8988T (cell line): ENCODE measurements at places on chromosomes 1 and 21.

DNA sequence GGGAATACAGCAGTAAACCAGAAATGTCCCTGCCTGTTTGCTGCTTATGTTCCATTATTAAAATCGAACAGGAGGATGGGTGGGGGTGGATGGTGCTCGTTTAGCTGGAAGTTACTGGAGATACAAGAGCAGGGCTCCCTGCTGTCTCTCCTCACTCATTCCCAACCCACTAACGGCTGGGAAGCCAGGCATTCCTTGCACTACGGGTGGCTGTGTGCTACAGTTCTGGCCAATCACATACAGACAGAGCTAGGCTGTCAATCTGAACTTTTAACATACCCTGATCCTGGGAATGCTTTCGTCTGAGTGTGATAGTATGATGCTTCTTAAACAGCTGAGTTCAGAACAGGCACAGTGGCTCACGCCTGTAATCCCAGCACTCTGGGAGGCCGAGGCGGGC is 7.0 kb downstream of the SIPA1L2 start:
- DNase-seq, result no peak

GRCh38 chr1:39529901-39530535 is 38.6 kb downstream of the BMP8A start:
- DNase-seq, result no peak

GRCh38 chr1:83554174-83554573 is 444.8 kb downstream of the TTLL7 start:
- DNase-seq, result no peak

GRCh38 chr1:223670458-223671159 is 5.1 kb upstream of the CAPN8 start:
- DNase-seq, result no peak

GRCh38 chr1:43270421-43271095 is 775 bp downstream of the TMEM125 start:
- DNase-seq, result no peak

- no peak for DNase-seq
These were observed 24.6 kb upstream of the FCRL4 start for GRCh38 chr1:157622471-157622870.

GRCh38 chr21:38060533-38060932 is 144.3 kb upstream of the KCNJ6 start:
- DNase-seq, result no peak

- no peak for DNase-seq
These were observed 11.9 kb downstream of the MFN2 start for GRCh38 chr1:11991969-11992676.

- DNase-seq, result no peak
These were observed 632 bp downstream of the PEX19 start for GRCh38 chr1:160284220-160284781.

DNA sequence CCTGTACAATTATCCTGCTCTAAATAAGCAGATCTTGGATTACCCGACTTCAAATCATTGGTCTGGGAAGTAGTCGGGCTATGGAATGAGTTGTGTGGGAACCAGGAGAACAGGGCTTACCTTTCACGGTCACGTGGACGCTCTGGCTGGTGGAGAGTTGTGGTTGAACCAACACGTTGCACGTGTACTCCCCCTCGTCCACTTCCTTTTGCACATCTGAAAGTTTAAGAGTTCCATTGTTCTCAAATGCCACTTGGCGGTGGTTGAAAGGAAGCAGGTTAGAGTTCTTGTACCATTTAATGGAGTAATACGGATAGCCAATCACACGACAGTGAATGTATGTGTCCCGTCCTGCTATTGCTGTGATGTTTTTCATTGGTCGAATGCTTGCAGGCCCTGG is 470.7 kb downstream of the PCP4 start:
- no peak for DNase-seq

DNA sequence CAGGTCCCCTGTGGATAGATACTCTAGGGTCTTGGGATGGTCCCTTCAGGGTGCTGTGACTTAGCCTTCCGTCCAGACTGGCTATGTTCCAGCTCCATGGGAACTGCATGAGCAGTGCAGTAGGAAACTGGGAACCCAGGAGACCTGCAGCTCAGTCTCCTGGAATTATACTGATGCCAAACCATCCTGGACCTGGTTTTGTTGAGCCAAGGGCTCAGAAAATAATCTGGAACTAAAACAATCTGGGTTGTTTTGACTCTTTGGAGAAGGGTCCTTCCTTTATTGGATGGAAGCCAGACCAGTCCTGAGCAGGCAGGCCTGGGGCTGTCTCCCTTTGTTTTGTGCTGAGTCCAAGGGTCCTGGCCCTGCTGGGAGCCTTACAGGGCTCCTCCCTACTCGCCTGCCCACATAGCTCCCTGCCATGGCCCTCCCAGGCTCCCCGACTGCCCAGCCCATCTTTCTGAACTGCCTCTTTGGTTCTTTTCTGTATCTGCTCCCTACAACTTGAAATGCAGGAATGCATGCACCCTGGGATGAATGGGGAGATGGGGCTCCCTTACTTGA is 1.2 kb downstream of the IPO13 start:
- DNase-seq, result no peak

- DNase-seq, result no peak
These were observed 52.5 kb upstream of the AJAP1 start for GRCh38 chr1:4601941-4602340.

- DNase-seq, result no peak
These were observed 116.3 kb upstream of the SLC25A33 start for GRCh38 chr1:9422911-9423505.

- DNase-seq, result no peak
These were observed 365.4 kb downstream of the NEGR1 start for GRCh38 chr1:71916894-71917293.

GRCh38 chr1:46996659-46997281 is 26.7 kb upstream of the CYP4X1 start:
- no peak for DNase-seq

GRCh38 chr1:47823040-47823808 is 174.0 kb downstream of the TRABD2B start:
- no peak for DNase-seq

DNA sequence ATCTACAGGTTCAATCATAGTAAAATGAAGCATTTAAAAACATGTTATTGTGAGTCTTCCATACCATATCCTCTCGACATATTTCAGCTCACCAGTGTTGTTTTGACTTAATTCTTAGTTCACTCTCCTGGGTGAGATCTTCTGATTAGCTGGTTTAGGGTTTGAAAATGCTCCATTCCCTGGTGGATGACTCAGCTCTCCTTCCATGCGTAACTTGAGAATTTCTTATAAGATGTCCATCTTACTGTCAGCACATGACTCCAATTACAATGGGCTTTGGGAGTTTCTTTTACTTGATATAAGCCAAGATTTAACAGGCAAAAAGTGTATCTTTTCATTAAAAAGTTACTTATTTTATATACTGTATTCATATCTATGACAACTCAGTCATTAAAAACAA is 476.5 kb downstream of the BRINP3 start:
- no peak for DNase-seq

DNA sequence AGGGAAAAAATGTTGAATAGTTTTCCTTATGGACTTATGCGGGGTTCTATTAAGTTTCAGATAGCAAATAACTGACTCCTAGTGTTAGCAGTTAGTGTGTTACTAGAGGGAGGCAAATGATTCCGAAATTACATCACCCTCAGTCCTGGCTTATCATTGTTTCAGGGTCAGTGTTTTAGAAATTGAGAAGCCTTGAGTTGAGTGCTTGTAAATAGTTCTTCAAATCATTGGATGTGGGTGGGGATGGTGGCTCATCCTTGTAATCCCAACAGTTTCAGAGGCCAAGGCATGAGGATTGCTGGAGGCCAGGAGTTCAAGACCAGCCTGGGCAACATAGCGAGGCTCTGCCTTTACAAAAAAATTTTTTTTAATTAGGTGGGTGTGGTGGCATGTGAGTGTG is 21.3 kb downstream of the SOAT1 start:
- no peak for DNase-seq

DNA sequence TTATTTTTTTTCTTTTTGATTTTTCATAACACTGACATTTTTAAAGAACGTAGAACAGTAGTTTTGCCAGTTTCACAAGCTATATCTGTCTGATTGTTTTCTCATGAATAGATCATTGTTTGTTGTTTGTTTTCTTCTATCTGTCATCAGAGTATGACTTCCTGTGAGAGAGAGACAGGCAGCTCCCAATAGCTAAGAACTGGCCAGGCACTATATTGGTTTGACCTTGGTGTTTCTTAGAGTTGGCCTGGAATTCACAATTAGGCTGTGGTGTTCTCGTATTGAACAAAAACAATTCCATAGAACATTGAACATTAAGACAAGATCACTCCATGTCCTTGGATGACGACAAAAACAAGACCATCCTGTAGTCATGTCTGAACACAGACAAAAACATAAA is 43.4 kb downstream of the RPS6KC1 start:
- DNase-seq, result no peak

DNA sequence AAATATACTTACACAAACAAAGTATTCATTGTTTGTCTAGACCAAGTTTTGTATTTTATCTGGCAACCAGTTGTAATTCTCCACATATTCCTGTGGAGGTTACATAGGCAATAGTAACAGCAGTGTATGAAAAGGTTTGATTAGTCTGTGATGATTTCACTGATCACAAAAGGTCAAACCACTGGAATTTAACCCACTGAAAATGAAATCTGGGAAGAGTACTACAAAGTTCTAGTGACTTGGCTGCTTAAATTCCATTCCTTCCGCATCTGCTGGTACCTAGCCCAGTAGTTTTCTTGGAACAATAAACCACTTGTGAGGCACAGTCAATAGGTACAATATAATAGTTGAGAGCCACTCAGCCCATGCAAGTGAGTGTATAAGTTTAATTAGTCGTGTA is 205.4 kb downstream of the NFIA start:
- no peak for DNase-seq

GRCh38 chr21:14547834-14548513 is 1.9 kb upstream of the SAMSN1 start:
- DNase-seq, result no peak

DNA sequence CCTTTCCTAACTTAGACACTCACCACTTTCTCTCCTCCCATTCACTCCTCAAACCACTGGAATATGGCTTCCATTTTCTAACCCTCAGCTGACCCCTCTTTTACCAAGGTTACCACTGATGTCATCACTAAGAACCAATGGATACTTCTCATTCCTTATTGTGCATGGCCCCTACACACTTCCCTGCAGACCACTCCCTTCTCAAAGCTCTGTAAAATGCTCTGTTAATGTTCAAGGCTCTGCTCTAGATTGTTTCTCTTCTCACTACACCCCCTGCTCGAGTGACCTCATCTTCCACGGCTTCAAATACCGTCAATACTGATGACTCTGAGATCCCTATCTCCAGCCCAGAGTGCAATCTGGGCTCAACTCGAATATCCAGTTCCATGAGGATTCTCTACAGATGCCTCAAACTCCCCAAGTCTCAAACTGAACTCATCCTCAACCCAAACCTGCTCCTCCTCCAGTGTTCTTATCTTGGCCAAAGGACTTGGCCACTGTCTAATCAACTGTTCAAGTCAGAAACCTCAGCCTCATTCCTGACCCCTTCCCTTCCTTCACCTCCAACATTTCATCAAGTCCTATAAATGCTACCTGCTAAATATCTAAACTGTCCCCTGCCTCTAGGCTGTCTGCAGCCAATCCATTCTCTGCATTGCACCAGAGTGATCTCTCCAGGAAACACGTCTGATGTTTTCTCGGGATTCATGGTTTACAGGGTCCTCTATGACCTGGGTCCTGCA is 41.3 kb upstream of the BMP8B start:
- DNase-seq, result no peak

- no peak for DNase-seq
These were observed 38.8 kb upstream of the EPHA8 start for GRCh38 chr1:22524481-22524880.

DNA sequence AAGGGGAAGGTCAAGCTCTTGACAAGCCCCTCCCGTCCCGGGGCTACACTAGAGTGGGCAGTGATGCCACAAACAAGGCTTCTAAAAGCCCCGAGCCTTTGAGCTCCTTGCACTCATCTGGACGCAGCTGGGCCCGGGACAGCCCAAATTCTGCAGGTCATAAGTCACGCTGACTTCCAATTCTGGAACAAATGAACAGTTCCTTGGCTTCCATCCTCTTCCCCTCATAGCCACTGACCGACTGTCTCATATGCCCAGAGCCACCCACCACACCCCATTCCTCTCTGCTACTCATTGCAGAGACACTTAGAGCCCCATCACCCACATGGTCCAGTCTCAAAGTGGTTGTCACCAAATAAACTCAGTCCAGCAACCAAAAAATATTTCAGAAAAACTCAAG is 32.8 kb upstream of the PRELP start:
- DNase-seq, result no peak
